ENCODE measurements at places on chromosomes 7 and 10.
A peak's percentile ranks its signal among the peaks of the same experiment; 100 is the strongest.

GRCh38 chr10:86139066-86139657 is 227.4 kb downstream of the GRID1 start:
- no peaks in the 10 kb centered on the region for H3K4me1 ChIP-seq
- no peaks in the 10 kb centered on the region for H3K27me3 ChIP-seq
- no peaks in the 10 kb centered on the region for H3K36me3 ChIP-seq
- H3K4me3 ChIP-seq: no peak overlapping the region
- DNase-seq: no peak

DNA sequence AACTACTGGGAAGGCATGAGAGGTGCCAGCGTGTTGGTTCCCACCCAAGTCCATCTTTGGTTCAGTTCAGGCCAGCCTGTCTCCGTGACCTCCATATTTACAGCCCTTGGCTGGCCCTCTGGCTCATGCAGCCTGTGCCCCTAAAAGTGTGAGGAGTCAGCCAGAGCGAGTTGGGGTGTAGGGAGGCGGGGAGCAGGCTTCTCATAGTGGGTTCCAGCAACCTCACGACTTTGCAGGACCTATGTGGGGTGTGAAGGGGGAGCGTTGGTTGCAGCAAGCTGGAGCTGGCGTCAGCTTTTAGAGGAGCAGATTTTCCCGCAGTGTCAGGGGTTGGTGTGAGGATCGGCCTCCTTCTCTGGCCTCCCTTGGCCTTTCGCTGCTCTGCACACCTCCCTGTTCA is 9.8 kb downstream of the TSPAN14 start:
- no peak overlapping the region for H3K4me3 ChIP-seq
- H3K4me1 ChIP-seq: peaks cover 89% of the 10 kb centered on the region
- peak overlapping the region; percentile 94 for H3K27ac ChIP-seq
- no peak for DNase-seq

GRCh38 chr10:97463363-97464132 is 17.6 kb downstream of the ZDHHC16 start:
- H3K27ac ChIP-seq: peak overlapping the region; percentile 65
- peaks cover 11% of the 10 kb centered on the region for H3K36me3 ChIP-seq
- no peaks in the 10 kb centered on the region for H3K4me1 ChIP-seq
- no peak overlapping the region for H3K4me3 ChIP-seq
- H3K27me3 ChIP-seq: no peaks in the 10 kb centered on the region

GRCh38 chr7:132544025-132544424 is 32.2 kb downstream of the PLXNA4 start:
- DNase-seq: no peak
- H3K4me3 ChIP-seq: no peak overlapping the region
- no peaks in the 10 kb centered on the region for H3K36me3 ChIP-seq
- no peak overlapping the region for H3K27ac ChIP-seq
- no peaks in the 10 kb centered on the region for H3K27me3 ChIP-seq

GRCh38 chr7:41333511-41333910 is 369.4 kb downstream of the INHBA start:
- no peak overlapping the region for H3K4me3 ChIP-seq
- no peaks in the 10 kb centered on the region for H3K36me3 ChIP-seq
- no peak overlapping the region for H3K27ac ChIP-seq
- DNase-seq: no peak
- H3K4me1 ChIP-seq: no peaks in the 10 kb centered on the region

GRCh38 chr7:11274074-11274473 is 300.4 kb downstream of the PHF14 start:
- DNase-seq: no peak
- H3K27ac ChIP-seq: no peak overlapping the region
- no peaks in the 10 kb centered on the region for H3K36me3 ChIP-seq
- H3K4me1 ChIP-seq: no peaks in the 10 kb centered on the region
- no peaks in the 10 kb centered on the region for H3K27me3 ChIP-seq
- H3K4me3 ChIP-seq: no peak overlapping the region

- peak overlapping the region; percentile 56 for H3K27ac ChIP-seq
- H3K27me3 ChIP-seq: no peaks in the 10 kb centered on the region
- no peaks in the 10 kb centered on the region for H3K36me3 ChIP-seq
Observed at GRCh38 chr7:30476459-30477145, 2.0 kb downstream of the NOD1 start.

DNA sequence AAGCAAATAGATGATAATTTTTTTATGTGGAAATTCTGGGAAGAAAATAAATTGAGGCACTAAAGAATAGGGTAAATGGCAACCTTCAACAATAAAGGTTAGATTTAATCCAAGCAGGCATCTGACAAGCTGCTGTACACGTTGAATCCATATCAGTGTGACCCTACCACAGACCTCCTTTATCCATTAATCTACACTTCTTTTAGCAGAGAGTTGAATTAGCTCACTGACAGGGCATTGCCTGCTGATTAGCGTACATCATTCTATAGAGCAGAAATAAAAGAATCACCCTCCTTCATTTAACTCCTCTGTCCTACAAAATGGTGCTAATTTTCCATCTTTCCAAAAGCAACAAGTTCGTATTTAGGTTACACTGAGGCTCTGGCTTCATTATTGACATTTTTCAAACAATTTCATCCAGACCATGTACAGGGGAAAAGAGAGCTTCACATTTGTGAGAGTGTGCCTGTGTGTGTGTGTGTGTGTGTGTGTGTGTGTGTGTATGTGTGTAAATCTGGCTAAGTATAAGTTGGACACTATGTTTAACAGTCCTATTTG is 356.0 kb downstream of the TFEC start:
- H3K36me3 ChIP-seq: no peaks in the 10 kb centered on the region
- no peak overlapping the region for H3K27ac ChIP-seq
- H3K27me3 ChIP-seq: no peaks in the 10 kb centered on the region
- no peak for DNase-seq
- no peak overlapping the region for H3K4me3 ChIP-seq
- H3K4me1 ChIP-seq: no peaks in the 10 kb centered on the region

- H3K27me3 ChIP-seq: no peaks in the 10 kb centered on the region
- DNase-seq: no peak
- H3K36me3 ChIP-seq: no peaks in the 10 kb centered on the region
- H3K4me1 ChIP-seq: no peaks in the 10 kb centered on the region
- H3K27ac ChIP-seq: no peak overlapping the region
Observed at GRCh38 chr7:138289864-138290263, 170.2 kb upstream of the TRIM24 start.

DNA sequence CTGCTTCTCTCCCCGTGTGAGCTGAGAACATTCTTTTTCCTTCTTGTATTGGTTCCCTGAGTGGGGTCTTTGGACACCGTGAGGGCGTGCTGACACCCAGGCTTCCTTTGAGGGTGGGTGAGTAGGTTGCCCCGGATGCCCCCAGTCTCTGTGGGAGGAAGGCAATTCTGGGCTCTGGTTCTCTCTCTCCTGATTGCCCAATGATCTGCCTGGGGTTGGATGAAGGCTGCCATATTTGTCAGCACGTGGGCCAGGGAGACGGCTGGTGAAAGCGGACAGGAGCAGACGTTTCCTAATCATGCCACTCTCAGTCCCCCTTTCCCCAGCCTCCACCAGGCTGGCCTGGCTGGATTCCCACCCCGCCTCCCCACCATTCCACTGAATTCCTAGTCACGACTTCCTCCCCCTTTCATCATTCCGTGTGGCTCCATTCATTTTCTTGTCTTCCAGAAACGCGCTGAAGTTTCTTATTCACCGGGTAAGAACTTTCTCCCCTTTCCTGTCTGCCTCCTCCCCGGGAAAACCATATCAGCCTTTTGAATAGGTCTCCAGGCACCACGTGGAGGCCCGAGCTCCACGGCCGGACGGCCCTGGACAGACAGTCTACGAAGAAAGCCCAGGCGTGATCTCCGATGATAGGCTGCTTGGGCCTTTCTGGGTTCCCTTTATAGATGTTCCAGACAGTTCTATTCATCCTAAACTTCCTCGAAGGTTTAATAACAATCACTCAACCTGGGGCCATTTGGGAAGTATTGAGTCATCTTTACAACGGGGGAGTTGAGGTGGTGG is 98.7 kb upstream of the NPTX2 start:
- no peak for DNase-seq
- no peaks in the 10 kb centered on the region for H3K4me1 ChIP-seq
- no peak overlapping the region for H3K27ac ChIP-seq
- H3K27me3 ChIP-seq: no peaks in the 10 kb centered on the region
- no peaks in the 10 kb centered on the region for H3K36me3 ChIP-seq
- no peak overlapping the region for H3K4me3 ChIP-seq

- H3K4me1 ChIP-seq: no peaks in the 10 kb centered on the region
- H3K27me3 ChIP-seq: peaks cover 4% of the 10 kb centered on the region
- no peak overlapping the region for H3K4me3 ChIP-seq
Observed at GRCh38 chr10:131710142-131710861, 190.5 kb upstream of the PPP2R2D start.

DNA sequence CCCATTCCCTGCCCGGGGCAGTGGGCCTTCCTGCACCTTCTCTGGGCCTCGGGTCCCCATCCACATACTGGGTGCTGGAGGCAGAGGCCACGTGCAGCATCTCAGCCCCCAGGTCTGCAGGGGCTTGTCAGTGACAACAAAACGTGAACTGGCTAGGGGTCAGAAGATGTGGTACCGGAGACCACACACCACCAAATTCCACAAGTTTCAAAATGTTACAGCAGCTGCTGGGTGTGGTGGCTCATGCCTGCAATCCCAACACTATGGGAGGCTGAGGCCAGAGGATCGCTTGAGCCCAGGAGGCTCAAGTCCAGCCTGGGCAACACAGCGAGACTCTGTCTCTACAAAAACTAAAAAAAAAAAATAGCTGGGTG is 62.1 kb upstream of the DNAAF5 start:
- H3K36me3 ChIP-seq: no peaks in the 10 kb centered on the region
- no peaks in the 10 kb centered on the region for H3K4me1 ChIP-seq
- H3K27ac ChIP-seq: no peak overlapping the region
- no peaks in the 10 kb centered on the region for H3K27me3 ChIP-seq
- no peak overlapping the region for H3K4me3 ChIP-seq

DNA sequence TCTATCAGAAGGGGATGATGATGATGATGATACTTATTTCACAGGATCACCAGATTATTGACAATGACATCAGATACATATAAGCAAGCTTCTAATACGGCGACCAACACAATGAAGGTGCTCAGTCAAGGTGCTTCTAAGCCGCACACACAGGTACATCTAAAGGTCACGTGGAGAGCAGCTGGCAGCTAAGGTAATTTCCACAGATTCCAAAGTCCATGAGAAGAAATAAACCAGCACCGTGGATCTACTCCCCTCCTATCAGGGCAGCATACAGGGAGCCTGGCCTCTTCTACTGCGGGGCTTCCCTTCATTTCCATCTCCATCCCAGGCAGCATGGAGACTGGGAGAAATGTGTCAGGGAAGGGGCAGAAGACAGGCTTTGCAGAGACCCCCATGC is 37.5 kb downstream of the DENND11 start:
- H3K4me1 ChIP-seq: no peaks in the 10 kb centered on the region
- peak overlapping the region; percentile 54 for H3K27ac ChIP-seq
- H3K4me3 ChIP-seq: no peak overlapping the region
- DNase-seq: no peak

DNA sequence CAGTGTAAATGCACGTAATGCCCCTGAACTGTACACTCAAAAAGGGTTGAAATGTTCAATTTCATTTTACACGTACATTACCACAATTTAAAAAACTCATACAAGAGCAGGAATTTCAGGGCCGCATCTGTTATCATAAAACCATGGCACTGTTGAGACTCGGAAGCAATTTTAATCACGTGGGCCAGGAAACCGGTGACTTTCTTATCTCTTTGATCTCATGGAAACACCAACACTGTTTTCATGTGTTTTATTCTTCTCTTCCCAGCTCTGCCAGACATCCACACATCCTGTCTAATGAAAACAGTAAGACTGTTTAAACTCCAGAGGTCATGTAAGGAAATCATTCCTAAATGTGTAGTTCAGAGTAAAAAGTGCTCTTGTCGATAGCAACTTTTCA is 35.9 kb downstream of the PTPRE start:
- DNase-seq: no peak
- no peak overlapping the region for H3K4me3 ChIP-seq
- H3K36me3 ChIP-seq: no peaks in the 10 kb centered on the region
- H3K4me1 ChIP-seq: peaks cover 3% of the 10 kb centered on the region

DNA sequence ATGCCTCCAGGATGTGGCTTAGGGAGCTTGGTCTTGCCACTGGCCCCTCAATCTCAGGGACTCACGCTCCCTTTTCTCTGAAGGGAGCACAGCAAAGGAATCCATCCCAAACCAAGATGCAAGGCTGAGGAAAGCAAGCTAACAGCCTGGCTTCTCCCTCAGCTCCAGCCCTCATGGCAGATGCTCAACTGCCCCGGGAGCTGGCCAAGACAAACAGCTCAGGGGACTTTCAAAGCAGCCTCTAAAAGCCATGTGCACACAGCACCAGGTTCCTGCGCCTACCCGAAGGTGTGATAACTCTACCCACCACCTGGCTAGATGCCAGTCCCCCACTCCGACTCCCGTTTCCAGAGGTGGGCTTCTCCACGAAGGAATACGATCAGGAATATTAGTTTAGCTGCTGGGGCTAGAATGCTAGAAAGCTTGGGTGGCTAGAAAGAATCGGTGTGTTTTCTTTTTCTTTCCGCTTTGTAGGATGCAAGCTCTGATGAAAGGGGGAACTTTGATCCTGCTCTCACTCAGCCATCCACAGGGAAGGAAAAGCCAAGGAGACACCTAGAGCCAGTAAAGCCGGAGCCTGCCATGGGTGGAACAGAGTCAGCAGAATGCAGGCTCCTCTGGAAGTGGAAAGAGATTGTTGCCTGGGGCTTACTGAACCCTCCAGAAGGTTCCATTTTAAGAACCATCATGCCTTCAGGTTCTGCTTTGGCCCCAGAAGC is 89.0 kb upstream of the FGFR2 start:
- peaks cover 9% of the 10 kb centered on the region for H3K27me3 ChIP-seq
- H3K4me3 ChIP-seq: no peak overlapping the region
- no peaks in the 10 kb centered on the region for H3K4me1 ChIP-seq
- no peak overlapping the region for H3K27ac ChIP-seq

DNA sequence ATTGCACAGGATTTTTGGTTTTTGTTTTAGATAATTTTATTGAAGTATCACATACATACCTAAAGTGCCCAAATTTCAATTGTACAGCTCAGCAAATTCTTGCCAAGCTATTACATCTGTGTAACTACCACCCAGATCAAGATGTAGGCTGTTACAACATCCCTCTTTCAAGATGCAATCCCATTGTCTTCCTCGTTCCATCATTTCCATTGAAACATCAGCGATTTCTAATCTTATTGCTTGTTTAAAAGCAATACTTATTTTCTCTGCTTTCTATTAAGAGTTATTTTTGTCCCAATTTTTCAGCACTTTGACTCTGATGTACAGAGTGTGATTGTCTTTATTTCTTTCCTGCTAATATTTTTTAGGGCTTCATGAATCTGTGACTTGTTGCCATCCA is 372.8 kb upstream of the SHH start:
- H3K36me3 ChIP-seq: no peaks in the 10 kb centered on the region
- peaks cover 4% of the 10 kb centered on the region for H3K27me3 ChIP-seq
- no peaks in the 10 kb centered on the region for H3K4me1 ChIP-seq
- H3K4me3 ChIP-seq: no peak overlapping the region

GRCh38 chr7:139726485-139726869 is 51.3 kb downstream of the HIPK2 start:
- no peaks in the 10 kb centered on the region for H3K27me3 ChIP-seq
- peak overlapping the region; percentile 42 for H3K27ac ChIP-seq
- no peak for DNase-seq
- H3K36me3 ChIP-seq: no peaks in the 10 kb centered on the region

DNA sequence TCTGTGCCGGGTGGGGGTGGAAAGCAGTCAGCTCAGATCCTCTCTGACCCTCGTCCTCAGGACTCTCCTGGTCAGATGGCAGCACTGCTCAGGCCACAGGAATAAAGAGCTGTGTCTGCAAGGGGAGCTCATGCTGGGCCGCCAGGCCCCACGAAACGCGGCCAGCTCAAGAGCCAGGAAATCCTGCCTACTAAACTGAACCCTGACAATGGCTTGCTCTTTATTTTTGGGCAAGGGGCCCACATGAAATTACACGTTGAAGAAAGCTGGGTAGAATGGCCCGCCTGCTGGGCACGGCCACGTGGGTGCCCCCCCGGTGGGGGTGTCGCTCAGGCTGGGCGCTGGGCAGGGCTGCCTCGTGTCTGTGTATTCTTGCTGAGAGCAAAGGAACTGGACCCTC is 103.0 kb downstream of the ITIH5 start:
- H3K4me1 ChIP-seq: no peaks in the 10 kb centered on the region
- no peaks in the 10 kb centered on the region for H3K27me3 ChIP-seq
- DNase-seq: no peak
- no peak overlapping the region for H3K4me3 ChIP-seq
